ENCODE measurements at places on chromosomes 4 and X. TPM values are rescaled to one million over a fixed set of nuclear protein-coding genes. Genes with fewer than 3 reads are reported as not detected.

Gene TEC
- total RNA-seq = 2.5 TPM

Gene CLDN22
- not detected for total RNA-seq

Gene MAGEE1
- total RNA-seq = 3.5 TPM

Gene RBM41
- 11.2 TPM for total RNA-seq

Gene MTMR8
- 0.53 TPM for total RNA-seq

Gene PPP1R3F
- 2.2 TPM for total RNA-seq

Gene ITGB1BP2
- total RNA-seq = 1.1 TPM

Gene MAGEA1
- 0.13 TPM for total RNA-seq

Gene PDK3
- 4.7 TPM for total RNA-seq

Gene BEX1
- not detected for total RNA-seq

Gene SAGE1
- 0.09 TPM for total RNA-seq

Gene FGF2
- total RNA-seq = 57.2 TPM

Gene ZCCHC18
- total RNA-seq = not detected

Gene CABS1
- not detected for total RNA-seq

Gene RHOXF1
- not detected for total RNA-seq

Gene KCNIP4
- total RNA-seq = not detected

Gene PLAC1
- 0.71 TPM for total RNA-seq

Gene SYN1
- 0.22 TPM for total RNA-seq

Gene S100P
- total RNA-seq = 54.2 TPM

Data from A549 treated with Mapracorat at 1 μM for 4 hours (cell line).